ENCODE measurements at places on chromosomes 12 and 14.

GRCh38 chr12:19430988-19431387, 8.3 kb upstream of the AEBP2 start:
- DNase-seq: no peak

DNA sequence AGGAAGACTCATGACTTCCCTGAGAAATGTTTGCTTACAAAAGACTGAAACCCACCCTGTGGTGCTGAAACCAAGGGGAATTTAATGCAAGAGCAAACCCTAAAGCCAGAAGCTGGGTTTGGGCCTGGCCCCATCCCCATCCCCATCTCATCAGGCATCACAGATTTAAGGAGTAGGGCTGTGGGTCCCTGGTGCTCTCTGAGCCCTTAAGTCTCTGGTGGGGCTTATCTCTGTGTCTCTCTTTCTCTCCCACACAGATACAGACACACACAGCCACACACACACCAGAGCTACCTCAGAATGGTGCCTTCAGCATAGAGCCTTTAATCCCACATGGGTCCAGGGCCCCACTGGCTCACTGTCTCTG, 237.1 kb downstream of the SLC41A2 start:
- no peak for DNase-seq

DNA sequence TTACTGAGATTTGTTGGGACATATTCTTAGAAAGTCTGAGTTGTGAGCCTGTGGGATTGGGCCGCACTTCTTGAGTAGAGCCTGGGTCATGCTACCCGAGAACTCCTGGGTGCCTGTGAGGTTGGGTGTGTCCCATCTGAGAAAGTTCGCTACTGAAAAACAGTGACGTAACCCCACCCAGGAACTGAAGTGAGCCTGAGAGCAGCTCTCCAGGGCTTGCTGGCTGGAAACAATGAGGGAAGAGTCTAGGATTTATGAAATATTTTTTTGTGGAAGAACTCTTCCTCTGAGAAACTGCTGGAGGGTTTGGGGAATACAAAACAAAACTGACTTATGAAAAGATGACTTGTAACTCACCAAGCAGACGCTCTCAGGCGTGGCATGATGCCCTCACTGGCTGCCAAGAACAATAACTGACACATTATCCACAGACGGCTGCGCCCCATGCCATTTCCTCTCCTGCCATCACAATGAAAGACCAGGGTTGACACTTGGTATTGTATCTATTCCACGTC, 69.2 kb downstream of the RASSF3 start:
- DNase-seq: peak; percentile 62

- DNase-seq: no peak
Measured at GRCh38 chr14:86989285-86989684, 1003.7 kb downstream of the GALC start.

DNA sequence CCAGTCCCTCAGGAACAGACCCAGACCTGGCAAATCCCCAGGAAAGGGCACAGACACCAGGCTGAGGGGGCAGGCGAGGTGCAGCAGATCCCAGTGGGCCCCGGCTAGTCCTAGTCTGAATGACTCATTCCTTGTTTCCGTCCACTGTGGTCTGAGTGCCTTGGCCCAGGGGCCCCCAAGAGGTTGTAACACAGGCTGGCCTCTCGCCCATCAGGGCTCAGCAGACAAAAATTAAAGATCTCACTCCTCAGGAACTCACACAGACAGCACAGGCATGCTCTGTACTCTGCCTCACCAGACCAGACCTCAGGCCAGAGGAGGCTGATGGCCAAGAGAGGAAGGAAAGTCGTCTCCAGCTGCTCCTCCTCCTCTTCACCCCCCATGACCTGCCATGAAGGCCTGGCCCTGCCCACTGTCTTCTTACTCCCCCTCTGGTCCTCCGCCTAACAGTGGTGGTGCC, 7.7 kb upstream of the LTBP2 start:
- no peak for DNase-seq

- DNase-seq: no peak
Measured at GRCh38 chr12:57939291-57939690, 2.1 kb upstream of the ATP23 start.

- DNase-seq: no peak
Measured at GRCh38 chr12:69042970-69043369, 110.0 kb upstream of the CPM start.

GRCh38 chr14:96309896-96310330, 53.2 kb downstream of the ATG2B start:
- no peak for DNase-seq

GRCh38 chr12:66599816-66600215, 79.1 kb downstream of the GRIP1 start:
- no peak for DNase-seq

GRCh38 chr12:45050751-45051571, at the start of gene DBX2:
DBX2 (minus strand) TSS chr12:45051099; CDS start chr12:45050927, 172 bp downstream.
- DNase-seq: peak; percentile 20

DNA sequence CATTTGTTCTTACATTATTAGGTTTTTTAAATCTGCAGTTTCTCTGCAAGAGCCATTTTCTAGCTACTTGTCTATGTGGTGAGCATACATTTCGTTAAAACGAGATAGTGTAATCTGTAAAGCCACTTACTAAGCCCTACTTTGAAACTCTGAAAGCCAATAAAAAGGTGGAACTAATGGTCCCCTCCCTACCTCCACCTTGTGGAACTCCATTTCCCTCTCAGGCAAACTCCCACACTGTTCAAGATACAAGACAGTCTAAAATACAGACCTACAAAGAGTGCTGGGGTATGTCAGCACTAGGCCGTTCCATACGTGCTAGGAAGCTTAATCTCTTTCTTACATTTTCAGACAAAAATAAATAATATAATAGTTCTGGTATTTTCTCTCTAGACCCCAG, 74.1 kb downstream of the DUSP6 start:
- no peak for DNase-seq

- DNase-seq: no peak
Measured at GRCh38 chr12:50051101-50051806, 6.1 kb upstream of the ASIC1 start.

- no peak for DNase-seq
Measured at GRCh38 chr14:92650581-92651105, 97.8 kb downstream of the LGMN start.

GRCh38 chr12:129009833-129010622, 156.8 kb downstream of the GLT1D1 start:
- DNase-seq: no peak

- DNase-seq: no peak
Measured at GRCh38 chr12:114821570-114821969, 137.6 kb upstream of the TBX3 start.

- no peak for DNase-seq
Measured at GRCh38 chr12:21296348-21296747, 38.4 kb downstream of the SLCO1A2 start.

GRCh38 chr14:38994731-38995130, 108.3 kb downstream of the SEC23A start:
- no peak for DNase-seq

- no peak for DNase-seq
Measured at GRCh38 chr12:25433024-25433423, 120.1 kb downstream of the LMNTD1 start.
